ENCODE measurements at places on chromosomes 1 and 21. TPM values are rescaled to one million over a fixed set of nuclear protein-coding genes. Genes with fewer than 3 reads are reported as not detected.

CYP4Z1 gene
- not detected for total RNA-seq

C1orf146 gene
- not detected for total RNA-seq

SPRR2B gene
- not detected for total RNA-seq

C8A gene
- total RNA-seq = not detected

ALPL gene
- total RNA-seq = 0.22 TPM

NR1I3 gene
- 0.15 TPM for total RNA-seq

NTMT2 gene
- total RNA-seq = not detected

Data from A549 treated with CORT108297 at 1 μM for 4 hours (cell line).